Myocyte (in vitro differentiated cells): ENCODE measurements at places on chromosomes 4 and X. TPM values are rescaled to one million over a fixed set of nuclear protein-coding genes. Genes with fewer than 3 reads are reported as not detected.

The GJB1 gene
- not detected in 2 replicates for total RNA-seq

The TRPC3 gene
- 0.21 TPM in 1 of 2 replicates, not detected in the other for total RNA-seq

GRCh38 chr4:36187723-36188333 lies 56.5 kb downstream of the ARAP2 start:
- no peak for DNase-seq

- peak; percentile 75 for DNase-seq
Measured at GRCh38 chr4:41144812-41145211, 69.5 kb downstream of the APBB2 start.

GRCh38 chr4:142396279-142396678 lies 449.8 kb downstream of the INPP4B start:
- DNase-seq: peak; percentile 66
